ENCODE measurements at places on chromosomes 2 and 18.

- DNase-seq: no peak
Measured at GRCh38 chr2:26504002-26504401, 26.1 kb upstream of the OTOF start.

GRCh38 chr2:133949595-133949994 lies 304.3 kb upstream of the MGAT5 start:
- DNase-seq: no peak

GRCh38 chr2:157725846-157726245 lies 97.2 kb upstream of the ACVR1C start:
- no peak for DNase-seq

DNA sequence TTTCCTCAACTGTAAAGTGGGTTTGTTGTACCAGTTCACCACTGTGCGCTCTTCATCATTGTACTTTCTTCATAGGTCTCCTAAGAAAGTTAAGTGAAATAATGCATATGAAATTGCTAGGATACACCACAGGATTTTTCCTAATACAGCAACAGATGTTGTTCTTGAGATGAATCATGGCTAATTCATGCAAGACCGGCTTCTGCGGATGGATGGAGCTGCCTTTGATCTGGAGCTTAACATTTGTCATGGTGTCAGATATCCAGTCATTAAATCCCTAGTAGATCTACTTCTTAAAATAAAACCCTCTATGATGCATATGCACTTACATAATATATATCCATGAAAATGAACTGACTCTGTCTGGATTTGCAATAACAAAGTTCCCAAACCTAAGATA lies 114.1 kb downstream of the COL6A3 start:
- no peak for DNase-seq

- peak; percentile 27 for DNase-seq
Measured at GRCh38 chr2:24972315-24972961, 683 bp upstream of the DNAJC27 start.

DNA sequence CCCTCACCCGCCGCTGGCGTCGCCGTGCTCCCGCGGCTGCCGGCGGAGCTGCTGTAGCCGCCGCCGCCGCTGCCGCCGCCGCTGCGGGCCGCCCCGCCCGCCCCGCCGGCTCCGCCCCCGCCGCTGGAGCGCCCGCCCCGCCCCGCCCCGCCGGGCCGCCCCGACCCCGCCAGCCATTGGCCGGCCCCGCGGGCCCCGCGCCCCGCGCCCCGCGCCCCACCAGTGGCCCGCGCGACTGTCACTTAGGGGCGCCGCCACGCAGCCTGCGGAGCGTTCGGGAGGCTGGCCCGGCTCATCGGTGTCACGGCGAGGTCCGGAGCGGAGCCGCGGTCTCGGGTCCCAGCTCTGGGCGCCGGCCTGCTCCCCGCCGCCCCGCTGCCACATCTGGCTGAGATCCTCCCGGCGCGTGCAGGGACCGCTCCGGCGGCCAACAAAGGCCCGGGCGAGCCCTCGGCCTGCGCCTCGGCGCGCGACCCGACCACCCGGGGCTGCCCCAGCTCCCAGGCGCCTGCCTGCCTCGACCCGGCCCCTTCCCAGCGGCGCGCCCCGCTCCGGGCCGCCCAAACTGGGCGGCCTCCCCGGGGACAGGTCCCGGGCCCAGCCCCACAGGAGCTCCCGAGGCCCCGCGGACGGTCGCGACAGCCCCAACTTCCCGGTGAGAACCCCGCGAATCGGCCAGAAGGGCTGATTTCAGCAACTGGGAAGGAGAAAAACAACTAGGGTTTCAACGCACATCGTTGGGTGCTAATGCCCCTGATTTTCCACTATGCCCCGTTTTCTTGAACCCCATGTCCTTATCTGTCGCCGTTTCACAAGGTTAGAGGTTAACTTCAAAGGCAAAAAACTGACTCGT lies at the start of gene MGAT4A:
Gene MGAT4A, minus strand, starts transcription at position 92 of the 853 bp plus-strand sequence. CDS start 4,800 bp downstream, outside the sequence.
- peak; percentile 87 for DNase-seq

DNA sequence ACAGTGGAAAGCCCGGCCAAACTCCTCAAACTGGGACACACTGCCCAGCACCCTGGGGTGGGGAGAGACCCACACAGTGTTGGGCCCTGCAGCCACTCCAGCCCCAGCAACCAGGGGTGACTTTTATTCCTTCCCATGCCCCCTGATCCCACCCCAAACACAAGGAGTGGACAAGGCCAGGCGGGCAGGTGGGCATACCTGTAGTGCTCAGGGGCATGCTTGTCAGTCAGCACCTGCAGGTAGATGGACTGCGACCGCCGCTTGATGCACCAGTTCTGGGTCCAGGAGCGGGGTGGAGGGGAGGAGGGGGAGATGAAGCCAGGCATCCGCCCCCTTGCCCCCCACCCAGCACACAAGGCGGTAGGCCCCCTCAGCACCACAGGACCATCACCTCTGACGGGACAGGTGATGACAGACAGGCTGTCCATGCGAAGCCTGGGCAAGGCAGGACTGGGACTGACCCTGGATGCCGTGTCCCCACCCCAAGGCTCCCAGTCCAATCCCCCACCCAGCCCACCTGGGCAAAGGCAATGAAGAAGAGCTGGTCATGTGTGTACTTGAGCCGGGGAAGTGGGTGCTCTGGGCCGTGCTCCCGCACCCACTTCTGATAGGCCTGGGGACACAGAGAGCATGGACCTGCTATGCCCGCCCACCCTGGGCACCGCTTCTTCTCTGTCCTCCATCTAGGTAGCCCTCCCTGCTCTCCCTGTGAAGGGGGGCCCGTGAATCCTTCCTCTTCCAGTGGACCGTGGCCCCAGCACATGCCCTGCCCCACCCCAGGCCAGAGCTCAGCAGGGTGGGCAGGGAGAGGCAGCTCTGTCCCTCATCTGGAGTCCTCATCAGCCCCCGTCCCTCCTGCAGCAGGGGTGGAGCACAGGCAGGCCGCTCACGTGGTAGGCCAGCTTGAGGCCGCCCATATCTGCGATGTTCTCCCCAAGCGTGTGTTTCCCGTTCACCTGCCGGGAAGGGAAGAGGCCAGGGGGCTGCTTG lies 7.1 kb downstream of the ECEL1 start:
- no peak for DNase-seq

DNA sequence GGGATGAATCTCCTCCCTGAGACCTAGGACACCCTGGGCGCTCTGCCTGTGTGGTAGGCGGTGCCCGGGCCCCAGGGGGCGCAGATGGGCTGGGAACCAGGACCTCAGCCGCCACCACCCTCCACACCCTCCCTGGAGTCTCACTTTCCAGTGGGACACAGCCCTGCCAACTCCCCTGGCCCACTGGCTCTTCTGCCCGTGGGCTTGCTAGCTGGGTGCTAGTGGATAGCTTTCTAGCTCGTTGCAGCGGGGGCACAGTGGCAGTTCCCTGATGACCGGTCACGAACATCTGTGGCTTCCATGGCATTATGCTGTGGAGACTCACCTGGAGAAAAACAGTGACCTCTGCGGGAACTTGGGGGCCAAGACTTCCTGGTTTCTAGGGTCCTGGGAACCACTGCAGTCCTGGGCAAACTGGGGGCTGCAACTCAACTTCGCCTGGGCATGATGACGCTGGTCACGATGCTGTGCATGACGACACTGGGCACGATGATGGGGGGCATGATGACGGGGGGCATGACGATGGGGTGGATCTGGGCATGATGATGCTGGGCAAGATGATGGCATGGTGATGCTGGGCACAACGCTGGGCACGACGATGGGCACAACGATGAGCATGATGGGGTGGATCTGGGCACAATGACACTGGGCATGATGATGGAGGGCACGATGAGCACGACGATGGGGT lies 31.0 kb upstream of the ALLC start:
- DNase-seq: no peak

DNA sequence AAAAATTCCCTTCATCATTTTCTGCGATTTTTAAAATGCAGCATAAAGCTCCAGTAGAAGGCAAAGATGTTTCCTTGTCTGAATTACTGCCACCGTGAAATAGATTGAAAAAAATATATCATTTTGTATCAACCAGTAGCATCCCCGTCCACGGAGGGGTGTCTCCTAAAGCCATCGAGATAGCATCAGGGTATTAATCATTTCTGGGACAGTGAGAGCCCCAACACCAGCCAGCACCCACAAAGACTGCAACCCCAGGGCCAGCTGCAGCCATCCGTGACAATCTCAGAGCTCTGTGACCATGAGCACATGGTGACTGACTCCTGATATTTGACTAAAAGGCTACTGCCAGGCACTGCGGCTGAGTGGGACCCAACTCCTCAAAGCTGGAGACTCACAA lies 64.1 kb upstream of the SIX3 start:
- DNase-seq: no peak

DNA sequence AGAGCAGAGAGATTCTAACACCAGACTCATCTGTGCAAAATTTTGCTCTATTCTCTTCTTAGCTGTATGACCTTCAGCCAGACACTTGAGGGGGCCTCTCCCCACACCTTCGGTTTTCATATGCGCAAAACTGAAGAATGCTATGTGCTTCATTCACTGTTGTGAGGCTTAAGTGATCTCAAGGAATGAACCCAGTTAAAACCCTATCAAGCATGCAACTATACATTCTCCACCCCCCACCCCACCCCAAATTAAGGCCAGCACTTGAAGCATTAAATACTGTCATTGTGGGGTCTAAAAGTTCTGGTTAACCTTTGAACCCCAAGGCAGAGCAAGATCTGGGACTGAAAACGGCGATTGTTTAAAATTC lies 10.0 kb downstream of the PCARE start:
- no peak for DNase-seq

DNA sequence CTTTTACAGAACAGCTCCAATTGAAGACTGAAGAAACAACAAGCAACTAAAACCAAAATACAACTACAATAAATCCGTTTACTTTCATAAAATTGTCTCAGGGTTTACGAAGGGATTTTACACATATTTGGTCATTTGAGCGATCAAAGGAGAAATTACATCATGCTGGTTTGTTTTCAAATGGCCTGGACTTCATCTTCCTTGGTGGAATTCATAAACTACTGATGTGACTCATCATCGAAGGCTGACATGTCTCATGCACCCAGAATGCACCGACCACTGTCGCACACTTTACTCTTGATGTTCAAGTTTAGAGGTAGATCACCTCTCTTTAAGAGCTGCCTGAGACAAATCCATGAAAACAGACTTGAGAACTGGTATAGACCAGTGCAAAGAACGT lies 25.6 kb upstream of the PMAIP1 start:
- no peak for DNase-seq

DNA sequence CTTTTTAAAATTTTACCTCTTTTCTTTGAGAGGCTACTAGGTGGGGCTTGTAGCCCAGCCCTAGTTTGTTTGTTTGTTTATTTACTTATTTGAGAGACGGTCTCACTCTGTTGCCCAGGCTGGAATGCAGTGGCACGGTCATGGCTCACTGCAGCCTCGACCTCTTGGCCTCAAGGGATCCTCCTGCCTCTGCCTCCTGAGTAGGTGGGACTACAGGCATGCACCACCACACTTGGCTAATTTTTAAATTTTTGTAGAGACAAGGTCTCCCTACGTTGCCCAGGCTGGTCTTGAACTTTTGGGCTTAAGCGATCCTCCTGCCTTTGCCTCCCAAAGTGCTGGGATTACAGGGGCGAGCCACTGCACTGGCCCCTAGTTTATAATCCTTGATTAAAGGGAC lies 35.0 kb downstream of the ERLEC1 start:
- no peak for DNase-seq

- DNase-seq: no peak
Measured at GRCh38 chr2:44889096-44889495, 52.4 kb upstream of the SIX3 start.

DNA sequence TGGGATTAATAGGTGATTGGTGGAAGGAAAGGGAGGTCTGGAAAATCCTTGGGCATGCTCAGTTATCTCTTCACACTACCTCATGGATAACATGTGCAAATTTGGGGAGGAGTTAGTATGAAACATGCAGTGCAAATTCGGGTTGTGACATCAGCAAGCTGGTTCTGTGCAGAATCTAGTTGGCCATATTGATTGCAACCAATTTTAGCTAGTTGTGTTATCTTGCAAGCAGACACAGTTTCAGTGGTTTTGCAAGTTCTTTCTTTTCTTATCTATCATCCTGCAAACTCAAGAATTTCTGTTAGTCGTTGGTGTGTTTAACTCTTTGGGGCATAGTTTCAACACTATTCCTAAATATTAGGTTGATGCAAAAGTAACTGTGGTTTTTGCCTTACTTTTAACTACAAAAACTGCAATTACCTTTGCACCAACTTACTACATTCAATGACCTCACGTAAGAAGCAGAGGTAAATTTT lies 135.4 kb downstream of the PTH2R start:
- no peak for DNase-seq

DNA sequence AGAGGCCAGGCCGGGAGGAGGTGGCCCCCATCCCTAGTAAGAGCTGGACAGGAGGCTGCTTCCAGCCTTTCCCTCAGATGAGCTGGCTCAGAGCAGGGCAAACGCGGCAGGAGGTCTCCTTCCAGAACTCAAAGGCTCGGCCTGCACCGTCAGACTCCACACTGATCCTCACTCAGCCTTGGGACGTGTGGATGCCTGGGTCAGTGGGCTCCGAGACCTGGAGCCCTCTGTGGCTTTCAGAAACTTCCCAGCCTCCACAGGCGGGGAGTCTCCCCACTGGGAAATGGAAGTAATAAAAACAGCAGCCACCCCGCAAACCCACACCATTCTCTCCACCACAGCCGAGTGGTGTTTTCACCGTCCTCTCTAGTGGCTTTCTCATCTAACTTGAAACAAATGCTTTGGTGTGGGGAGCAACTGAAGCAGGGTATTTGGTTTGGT lies 54.3 kb downstream of the INPP5D start:
- no peak for DNase-seq

DNA sequence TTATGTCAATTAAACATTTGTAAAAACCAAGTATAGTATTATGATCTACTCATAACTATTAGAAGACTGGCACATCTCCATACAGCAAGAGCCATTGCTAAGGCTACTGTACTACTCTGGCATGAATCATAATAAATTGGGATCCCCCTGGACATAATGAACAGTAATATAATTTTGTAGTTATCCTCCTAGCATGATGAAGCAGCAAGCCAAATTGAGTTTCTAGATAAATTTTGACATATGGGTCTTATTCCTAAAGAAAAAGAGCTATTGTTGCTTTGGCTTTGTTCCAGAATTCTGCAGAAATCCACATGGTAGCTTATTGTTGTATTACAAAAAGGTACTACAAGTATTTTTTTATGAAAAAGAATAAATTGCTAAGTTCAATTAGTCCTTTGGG lies 204.3 kb downstream of the CAMKMT start:
- no peak for DNase-seq

- no peak for DNase-seq
Measured at GRCh38 chr2:222142027-222142426, 156.8 kb downstream of the PAX3 start.

GRCh38 chr2:158905784-158906183 lies 62.7 kb upstream of the TANC1 start:
- DNase-seq: no peak

- DNase-seq: no peak
Measured at GRCh38 chr2:159214325-159214865, 72.1 kb downstream of the WDSUB1 start.

GRCh38 chr2:230537531-230537976 lies 121.6 kb downstream of the SP100 start:
- no peak for DNase-seq

GRCh38 chr2:127107622-127107999 lies 657 bp upstream of the BIN1 start:
- DNase-seq: peak; percentile 64
